Ascending aorta (tissue), 2 donors: ENCODE measurements at places on chromosomes 3 and 15. TPM values are rescaled to one million over a fixed set of nuclear protein-coding genes. Genes with fewer than 3 reads are reported as not detected.

Gene ALDH1L1
- 36.1 TPM for total RNA-seq

Gene STRIT1
- total RNA-seq, result not detected

DNA sequence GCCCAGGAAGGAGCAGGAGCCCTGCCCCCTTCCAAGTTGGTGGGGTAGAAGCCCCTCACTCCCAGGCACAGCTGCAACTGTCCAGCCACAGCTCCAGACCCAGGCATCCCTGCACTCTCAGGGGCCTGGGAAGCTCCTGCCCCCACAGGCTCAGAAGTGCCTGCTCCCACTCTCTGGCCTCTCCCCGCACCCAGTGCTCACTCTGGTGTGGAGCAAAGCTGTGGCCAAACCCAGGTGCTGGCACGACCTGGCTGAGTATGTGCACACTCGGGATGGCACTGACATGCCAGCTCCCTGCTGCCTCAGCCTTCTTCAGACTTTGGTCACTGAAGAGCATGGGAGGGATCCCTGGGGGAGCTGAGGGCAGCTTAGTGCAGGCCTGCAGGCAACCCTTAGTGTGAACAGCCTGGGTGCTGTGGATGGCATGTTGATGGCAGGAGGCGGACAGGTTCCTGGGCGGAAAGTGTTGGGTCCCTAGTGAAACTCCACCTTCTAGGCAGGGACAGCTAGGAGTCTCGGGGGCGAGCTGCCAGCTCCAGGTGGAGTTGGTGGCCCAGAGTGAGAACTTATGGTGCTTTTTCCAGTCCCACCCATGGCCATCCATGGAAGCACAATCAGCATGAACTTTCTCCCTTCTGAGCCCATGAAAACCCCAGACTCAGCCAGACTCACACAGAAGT, 489.2 kb upstream of the ROBO2 start:
- H3K4me3 ChIP-seq, result no peak overlapping the region

Gene MESP2
- not detected for total RNA-seq

GRCh38 chr3:58776231-58776630, 109.7 kb upstream of the FAM3D start:
- no peak overlapping the region for H3K27ac ChIP-seq
- H3K4me3 ChIP-seq, result no peak overlapping the region
- H3K4me1 ChIP-seq, result no peaks in the 10 kb centered on the region
- H3K27me3 ChIP-seq, result no peaks in the 10 kb centered on the region
- no peak for DNase-seq

DNA sequence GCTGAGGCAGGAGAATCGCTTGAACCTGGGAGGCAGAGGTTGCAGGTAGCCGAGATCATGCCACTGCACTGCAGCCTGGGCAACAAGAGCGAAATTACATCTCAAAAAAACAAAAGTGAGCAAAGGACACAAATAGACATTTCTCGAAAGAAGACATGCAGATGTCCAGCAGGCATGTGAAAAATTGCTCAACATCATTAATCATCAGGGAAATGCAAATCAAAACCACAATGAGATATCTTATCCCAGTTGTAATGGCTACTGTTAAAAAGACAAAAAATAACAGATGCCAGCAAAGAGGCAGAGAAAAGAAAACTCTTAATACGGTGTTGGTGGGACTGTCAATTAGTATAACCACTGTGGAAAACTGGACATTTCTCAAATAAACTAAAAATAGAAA, 20.9 kb downstream of the ASB7 start:
- no peak overlapping the region for H3K4me3 ChIP-seq
- H3K27ac ChIP-seq, result no peak overlapping the region
- peaks cover 8% of the 10 kb centered on the region for H3K36me3 ChIP-seq
- DNase-seq, result no peak
- no peaks in the 10 kb centered on the region for H3K27me3 ChIP-seq
- H3K4me1 ChIP-seq, result no peaks in the 10 kb centered on the region

DNA sequence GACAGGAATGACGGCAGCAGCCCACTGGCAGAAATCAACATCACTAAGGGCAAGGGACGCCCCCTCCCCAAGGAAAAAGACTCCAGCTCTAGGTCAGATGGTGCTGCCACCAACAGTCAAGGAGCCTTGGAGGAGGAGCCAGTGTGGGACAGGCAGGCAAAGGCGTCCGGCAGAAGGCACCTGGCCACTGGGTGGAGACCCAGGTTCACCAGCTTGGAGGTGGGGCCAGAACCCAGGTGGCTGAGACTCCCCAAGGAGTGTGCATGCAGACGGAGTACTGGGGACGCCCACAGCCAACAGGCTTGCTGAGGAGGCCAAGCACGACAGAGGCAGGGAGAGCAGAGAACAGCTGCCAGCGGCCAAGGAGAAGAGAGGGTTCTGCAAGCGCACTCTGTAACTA, 35.2 kb downstream of the PTPN23 start:
- no peaks in the 10 kb centered on the region for H3K27me3 ChIP-seq
- no peak overlapping the region for H3K4me3 ChIP-seq
- no peak for DNase-seq
- no peaks in the 10 kb centered on the region for H3K4me1 ChIP-seq
- H3K27ac ChIP-seq, result no peak overlapping the region
- peaks cover 67% of the 10 kb centered on the region for H3K36me3 ChIP-seq

DNA sequence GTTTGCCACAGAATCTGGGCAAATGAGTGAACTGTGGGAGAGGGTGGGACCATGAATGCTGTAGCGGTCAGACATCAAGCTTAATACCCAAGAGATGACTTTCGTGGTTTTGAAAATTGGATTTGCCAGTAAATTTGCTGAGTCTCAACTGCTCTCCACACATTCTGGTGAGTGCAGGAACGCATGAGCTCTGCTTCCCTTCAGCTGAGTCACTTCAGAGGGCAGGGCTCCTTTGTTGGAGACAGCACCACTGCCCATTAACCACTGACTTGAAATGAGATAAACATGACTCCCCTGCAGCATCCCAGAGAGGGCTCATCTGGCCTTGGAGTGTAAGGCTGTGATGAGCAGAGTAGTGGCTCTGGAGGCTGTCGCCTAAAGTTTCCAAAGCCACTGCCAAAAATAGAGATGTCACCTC, 22.6 kb downstream of the RARRES1 start:
- no peak overlapping the region for H3K4me3 ChIP-seq
- peaks cover 8% of the 10 kb centered on the region for H3K36me3 ChIP-seq
- H3K27me3 ChIP-seq, result no peaks in the 10 kb centered on the region
- peaks cover 5% of the 10 kb centered on the region for H3K4me1 ChIP-seq
- DNase-seq, result no peak

Gene EFHB
- not detected for total RNA-seq

DNA sequence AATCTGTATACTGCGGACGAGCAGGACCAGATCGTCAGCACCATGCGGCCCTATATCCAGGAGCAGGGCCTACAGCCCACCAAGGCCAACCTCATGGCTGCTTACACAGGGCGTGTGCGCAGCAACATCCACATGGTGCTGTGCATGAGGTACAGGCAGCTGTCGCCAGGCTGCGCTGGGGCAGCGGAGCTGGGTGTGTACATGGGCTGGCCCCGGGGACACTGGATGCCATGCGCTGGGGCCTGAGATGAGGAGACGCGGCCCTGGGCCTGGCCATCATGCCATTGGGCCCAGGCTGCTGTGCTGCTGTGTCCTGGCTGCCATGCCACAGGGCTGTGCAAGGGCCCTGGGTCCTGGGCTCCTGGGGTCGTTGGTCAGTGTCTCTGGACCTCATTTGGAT, 61.5 kb downstream of the SEMA3G start:
- DNase-seq, result no peak
- no peaks in the 10 kb centered on the region for H3K4me1 ChIP-seq
- no peak overlapping the region for H3K4me3 ChIP-seq

- H3K27ac ChIP-seq, result no peak overlapping the region
Observed at GRCh38 chr15:86060674-86061073, 19.0 kb upstream of the AGBL1 start.

- H3K36me3 ChIP-seq, result no peaks in the 10 kb centered on the region
- DNase-seq, result no peak
- H3K27me3 ChIP-seq, result no peaks in the 10 kb centered on the region
- H3K4me1 ChIP-seq, result no peaks in the 10 kb centered on the region
- H3K4me3 ChIP-seq, result no peak overlapping the region
Observed at GRCh38 chr3:183464480-183464879, 36.1 kb upstream of the MCF2L2 start.

Gene ALPK3
- total RNA-seq, result 38.0 TPM

Gene SPINT1
- total RNA-seq, result 1.5 TPM

DNA sequence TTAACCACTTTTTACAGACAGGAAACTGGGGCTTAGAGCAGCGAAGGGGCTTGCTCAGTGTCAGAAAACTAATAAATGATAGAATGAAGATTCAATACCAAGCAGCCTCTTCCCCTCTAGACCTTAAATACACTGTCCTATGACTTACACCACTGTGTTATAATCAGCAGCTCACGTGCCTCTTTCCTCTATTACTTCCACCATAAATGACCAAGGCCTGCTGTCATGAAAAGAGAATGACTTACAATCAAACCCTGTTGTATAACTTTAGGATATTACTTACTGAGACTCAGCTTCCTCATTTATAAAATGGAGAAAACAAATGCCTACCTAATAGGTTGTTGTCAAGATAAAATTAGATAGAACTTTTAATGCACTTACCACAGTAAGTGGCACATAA, 11.6 kb downstream of the FMN1 start:
- no peak overlapping the region for H3K27ac ChIP-seq
- H3K4me3 ChIP-seq, result no peak overlapping the region
- H3K27me3 ChIP-seq, result no peaks in the 10 kb centered on the region

DNA sequence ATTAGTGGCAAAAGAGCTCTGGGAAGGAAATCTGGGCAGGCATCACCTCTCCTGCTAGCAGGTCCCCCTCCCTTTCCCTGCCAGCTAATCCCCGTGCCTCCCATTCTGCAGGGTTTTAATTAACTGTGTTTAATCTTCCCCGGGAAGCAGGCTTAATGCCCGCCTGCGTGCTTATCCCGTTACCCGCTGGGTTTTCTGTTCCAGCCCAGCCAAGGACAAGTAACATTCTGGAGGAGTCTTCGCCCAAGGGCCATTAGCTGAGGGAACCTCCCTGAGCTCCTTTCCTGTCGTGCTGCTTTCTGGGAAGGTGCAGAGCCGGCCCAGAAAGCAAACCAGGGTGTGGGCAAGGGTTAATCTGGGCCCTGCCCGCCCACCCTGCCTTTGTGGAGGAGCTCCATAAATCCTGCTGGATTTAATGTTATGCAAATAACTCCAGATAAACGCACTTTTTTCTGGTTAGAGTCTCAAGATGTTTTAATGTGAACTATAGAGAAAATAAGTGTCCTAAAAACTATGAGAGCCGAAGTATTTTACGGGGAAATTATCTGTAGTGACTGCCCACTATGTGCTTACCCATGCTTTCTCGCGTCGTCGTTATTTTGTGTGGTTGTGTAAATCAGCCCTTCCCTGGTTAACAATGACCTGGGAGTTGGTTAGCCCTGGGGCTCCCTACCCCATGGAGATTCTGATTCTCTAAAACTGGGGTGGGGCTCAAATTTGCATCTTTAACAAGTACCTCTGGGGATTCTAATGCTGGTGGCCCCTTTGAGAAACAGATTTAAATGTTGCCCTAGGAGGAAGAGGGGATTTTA, 25.9 kb downstream of the TRIM71 start:
- H3K27me3 ChIP-seq, result no peaks in the 10 kb centered on the region
- H3K4me1 ChIP-seq, result no peaks in the 10 kb centered on the region
- no peak for DNase-seq

- no peak overlapping the region for H3K27ac ChIP-seq
- no peak for DNase-seq
- peaks cover 3% of the 10 kb centered on the region for H3K4me1 ChIP-seq
- H3K36me3 ChIP-seq, result no peaks in the 10 kb centered on the region
Observed at GRCh38 chr15:36585774-36586173, 6.3 kb downstream of the CDIN1 start.

Gene DAG1
- 57.9 TPM for total RNA-seq

DNA sequence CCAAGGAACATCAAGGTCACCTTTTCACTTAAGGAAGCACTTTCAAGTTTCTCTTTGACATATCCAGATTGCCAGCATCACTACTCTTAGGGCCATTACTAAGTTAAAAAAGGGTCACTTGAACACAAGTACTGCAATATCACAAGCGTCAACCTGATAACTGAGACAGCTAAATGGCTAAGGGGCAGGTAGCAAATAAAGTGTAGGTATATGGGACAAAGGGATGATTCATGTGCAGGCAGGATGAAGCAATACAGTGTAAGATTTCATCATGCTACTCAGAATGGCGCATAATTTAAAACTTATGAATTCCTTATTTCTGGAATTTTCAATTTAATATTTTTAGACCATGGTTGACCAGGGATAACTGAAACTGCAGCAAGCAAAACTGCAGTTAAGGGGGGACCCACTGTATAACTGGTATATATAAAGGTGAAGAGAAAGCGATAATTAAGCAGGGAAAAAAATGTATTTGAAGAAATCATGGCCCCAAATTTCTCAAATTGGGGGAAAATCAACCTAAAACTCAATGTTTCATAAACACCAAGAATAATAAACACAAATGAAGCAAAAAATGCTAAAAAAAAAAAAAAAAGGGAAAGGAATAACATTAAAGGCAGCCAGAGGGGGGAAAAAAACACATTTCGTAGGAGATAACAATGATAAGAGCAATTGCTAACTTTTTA, 13.1 kb downstream of the CCR1 start:
- no peaks in the 10 kb centered on the region for H3K36me3 ChIP-seq
- no peaks in the 10 kb centered on the region for H3K27me3 ChIP-seq
- no peak overlapping the region for H3K27ac ChIP-seq
- DNase-seq, result no peak
- no peak overlapping the region for H3K4me3 ChIP-seq
- H3K4me1 ChIP-seq, result no peaks in the 10 kb centered on the region

Gene ERC2
- 0.11 TPM for total RNA-seq

Gene LRRC2
- total RNA-seq, result not detected

DNA sequence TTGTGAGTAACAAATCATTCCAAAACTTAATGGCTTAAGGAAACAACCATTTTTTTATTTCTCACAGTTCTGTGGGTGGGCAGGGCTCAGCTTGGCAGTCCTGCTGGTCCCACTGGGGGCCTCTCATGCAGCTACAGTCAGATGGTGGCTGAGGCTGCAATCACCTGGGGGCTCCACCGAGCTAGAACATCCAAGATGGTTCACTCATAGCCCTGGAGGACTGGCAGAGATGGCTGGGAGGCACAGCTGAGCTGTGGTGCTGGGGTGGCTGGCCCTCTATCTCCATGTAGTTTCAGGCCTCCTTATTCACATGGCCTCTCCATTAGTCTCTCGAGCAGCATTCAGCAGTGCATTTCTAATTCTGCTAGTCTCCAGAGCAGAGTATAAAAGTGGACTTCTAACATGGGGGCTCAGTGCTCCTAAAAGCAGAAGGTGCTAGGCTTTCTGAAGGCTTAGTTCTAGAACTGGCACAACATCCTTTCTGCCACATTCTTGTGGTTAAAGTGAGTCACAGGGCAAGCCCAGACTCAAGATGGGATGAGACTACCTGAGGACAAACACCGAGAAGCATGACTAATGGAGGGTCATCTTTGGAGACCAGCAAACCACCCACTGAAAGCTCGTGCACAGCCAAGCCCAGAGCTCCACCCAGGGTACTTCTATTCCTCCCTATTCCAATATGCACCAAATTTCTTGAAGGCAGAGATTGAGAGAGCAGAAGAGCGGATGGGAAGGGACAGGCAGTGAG, 6.3 kb downstream of the CAV3 start:
- H3K4me3 ChIP-seq, result no peak overlapping the region
- no peaks in the 10 kb centered on the region for H3K36me3 ChIP-seq
- no peaks in the 10 kb centered on the region for H3K27me3 ChIP-seq
- peak; percentile 33 for DNase-seq

Gene TEX55
- not detected for total RNA-seq
